ENCODE measurements at places on chromosomes 2 and 18.
A peak's percentile ranks its signal among the peaks of the same experiment; 100 is the strongest.

DNA sequence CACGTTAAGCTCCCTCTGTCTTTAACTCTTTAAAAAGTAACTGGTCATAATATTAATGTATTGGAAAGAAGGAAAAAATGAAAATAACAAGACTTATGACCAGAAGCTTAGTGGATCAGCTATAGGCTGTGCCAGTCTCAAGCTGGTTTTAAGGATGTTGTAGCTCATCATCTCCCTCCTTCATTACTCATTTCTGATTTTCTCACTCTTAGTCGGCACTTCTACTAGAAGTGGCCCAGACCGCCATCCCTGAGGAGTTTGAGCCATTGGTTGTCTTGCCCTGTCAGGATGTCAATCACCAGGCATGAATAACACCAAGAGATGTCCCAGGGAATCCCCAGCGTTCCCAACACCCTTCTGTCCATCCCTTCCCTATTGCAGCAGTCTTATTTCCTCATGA is 151.5 kb downstream of the ASXL3 start:
- DNase-seq = no peak

DNA sequence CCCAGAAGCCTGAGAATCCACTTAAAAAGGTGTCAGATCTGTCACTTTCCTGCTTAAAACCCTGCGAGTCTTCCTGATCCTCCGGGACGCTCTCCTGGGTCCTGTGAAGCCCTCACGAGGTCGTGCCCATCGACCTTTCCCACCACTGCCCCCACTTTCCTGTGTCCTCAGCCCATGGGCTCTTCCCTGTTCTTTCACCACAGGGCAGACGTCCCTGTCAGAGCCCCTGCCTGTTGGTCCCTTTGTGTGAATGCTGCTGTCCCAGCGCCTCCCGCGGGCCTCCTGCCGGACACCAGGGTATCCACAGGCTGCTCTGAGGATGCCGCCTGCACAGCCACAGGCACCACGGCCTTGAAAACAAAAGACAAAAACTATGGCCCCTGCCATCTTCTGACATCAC is 125.6 kb downstream of the TMEM18 start:
- DNase-seq = no peak

DNA sequence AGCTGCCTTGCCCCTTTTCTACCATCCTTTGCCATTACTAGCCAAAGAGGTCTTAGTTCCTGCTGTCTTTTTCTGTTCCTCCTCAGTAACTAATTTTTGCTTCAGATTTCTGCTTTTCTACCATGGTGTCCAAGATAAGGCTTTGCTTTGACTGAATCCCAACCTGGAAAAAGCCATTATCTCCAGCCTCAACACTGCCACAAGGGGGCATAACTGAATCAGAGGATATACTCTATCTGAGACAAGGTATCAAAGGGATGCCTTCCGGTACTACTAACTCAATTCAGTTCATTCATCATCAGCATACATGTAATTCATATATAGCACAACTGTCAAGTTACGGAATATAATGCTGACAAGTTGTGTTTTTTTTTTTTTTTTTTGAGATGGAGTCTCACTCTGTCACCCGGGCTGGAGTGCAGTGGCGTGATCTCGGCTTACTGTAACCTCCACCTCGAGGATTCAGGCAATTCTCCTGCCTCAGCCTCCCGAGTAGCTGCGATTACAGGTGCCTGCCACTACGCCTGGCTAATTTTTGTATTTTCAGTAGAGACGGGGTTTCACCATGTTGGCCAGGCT is 11.4 kb downstream of the OSGEPL1 start:
- no peak for DNase-seq

GRCh38 chr18:25557011-25557410 is 205.0 kb upstream of the ZNF521 start:
- no peak for DNase-seq

- no peak for DNase-seq
These were observed 598.8 kb downstream of the SUCLG1 start for GRCh38 chr2:83860320-83860719.

GRCh38 chr18:67932271-67932670 is 415.8 kb upstream of the DSEL start:
- no peak for DNase-seq

GRCh38 chr18:58638441-58638840 is 9.6 kb upstream of the ALPK2 start:
- no peak for DNase-seq

- DNase-seq = peak; percentile 57
These were observed 25.0 kb upstream of the COPS8 start for GRCh38 chr2:237060534-237061312.

DNA sequence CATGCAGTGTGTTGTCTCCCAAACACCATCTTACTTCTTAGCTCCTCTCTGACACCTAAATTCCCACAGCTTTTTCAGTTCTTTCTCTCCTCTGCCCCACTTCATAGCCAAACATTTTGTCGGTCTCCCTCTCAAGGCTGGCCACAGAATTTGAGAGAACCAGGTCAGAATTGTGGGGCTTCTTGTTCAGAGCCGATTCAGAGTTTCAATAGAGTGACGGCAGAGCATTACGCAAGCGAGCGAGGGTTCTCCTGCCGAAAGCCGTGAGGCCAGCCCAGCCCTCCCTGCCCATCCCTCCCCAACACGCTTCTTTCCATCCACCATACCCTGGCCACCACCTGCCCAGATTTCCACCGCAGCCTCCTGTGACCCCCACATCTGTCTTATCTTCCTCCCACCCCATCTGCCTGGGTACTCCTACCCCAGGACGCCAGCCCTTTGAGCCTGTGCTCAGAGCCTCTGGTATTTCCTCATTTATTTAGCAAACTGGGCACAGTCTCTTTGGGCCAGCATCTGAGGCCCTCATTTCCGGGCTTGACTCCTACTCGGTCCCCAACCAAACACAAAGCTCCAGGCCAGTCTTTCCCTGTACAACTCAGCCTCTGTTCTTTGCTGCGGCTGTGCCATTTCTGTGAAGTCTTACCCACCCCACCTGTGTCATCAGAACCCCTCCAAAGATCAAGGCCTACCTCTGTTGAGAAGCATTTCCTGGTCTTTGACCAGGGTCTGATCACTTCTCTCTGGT is 70.0 kb upstream of the MAP4K4 start:
- DNase-seq = no peak

GRCh38 chr2:190136259-190136658 is 73.7 kb upstream of the MSTN start:
- DNase-seq = no peak

DNA sequence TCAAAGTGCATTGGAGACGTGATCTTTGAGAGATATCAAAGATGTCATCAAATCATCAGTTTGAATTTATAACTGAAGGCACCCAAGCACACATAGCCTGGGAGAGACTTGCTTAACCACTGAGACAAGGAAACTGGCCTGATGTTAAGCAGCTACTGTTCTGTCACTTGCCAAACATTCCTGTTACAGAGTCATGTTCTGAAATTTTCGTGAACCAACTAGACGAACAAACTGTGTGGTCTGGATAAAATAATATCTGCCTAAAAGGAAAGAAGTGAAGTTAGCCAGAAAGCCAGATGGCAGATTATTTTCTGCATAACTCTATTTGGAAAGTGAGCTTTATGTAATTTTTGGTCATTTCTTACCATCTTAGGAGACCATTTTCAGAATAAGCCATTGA is 51.4 kb downstream of the SPATS2L start:
- DNase-seq = no peak

DNA sequence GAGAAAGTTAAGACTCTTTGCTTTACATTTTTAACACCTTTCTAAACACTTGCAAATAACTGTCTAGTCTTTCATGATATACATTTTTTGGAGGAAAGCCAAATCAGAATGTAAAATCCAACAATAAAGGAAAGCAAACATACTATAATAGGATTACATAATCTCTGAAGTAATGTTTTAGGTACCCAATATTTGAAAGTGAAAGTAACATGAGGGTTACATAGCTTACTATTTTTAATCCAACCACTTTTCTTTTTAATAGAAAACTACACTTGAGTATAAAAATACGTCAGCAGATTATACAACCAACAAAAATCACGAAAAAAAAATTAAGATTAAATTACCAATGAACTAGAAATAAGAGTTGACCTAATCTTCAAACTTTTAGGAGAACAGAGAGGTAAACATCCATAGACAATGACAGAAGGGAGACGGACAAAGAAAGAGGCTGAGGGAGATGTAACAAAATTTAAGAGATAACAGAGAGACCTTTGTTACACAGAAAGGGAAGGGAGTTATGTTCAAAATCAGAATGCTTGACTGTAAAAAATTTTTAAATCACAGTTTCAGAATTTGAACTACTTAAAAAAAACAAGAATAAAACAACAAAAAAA is 150.0 kb downstream of the IKZF2 start:
- no peak for DNase-seq

DNA sequence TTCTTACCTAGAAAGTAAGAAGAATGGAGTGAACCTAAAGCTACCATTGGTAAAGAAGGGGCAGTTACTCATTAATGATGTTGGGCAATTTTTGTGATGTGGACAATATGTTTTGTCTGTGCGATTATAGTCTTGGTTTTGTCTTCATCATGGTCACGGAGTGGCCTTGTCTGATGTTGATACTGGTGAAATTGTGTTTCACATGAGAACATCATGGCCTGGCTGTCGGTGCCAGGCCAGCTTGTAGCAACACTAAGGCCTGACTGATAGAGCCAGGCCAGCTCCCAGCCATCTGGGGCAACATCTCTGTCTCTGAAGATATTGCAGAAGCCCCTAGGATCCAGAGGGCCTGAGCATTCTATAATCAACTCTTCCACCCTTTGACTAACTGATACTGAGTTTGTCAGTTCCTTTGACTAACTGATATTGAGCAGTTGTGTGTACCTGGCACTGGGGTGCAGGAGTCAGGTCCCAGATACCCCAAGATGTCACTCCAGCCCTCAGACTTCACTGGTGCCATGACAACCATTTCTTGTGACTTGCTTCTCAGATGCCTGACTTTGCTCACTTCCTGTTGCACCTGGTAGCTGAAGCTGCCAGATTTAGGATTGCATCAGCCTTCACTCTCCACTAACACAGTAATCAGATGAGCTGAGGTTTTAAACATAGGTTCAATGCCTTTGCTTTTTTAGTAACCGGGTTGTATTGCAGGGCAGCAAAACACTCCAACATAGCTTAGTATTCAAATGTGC is 62.5 kb downstream of the RPIA start:
- no peak for DNase-seq

DNA sequence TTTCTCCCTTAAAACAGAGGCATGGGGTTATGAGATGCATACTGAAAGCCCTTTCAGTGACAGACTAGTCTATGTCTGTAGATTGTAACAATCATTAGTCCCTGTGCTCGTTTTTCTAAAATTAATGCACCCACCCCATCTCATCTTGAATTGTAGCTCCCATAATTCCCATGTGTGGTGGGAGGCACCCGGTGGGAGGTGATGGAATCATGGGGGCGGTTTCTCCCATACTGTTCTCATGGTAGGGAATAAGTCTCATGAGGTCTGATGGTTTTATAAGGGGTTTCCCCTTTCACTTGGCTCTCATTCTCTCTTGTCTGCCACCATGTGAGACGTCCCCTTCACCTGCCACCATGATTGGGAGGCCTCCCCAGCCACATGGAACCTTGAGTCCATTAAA is 100.9 kb downstream of the AP1S3 start:
- DNase-seq = no peak

DNA sequence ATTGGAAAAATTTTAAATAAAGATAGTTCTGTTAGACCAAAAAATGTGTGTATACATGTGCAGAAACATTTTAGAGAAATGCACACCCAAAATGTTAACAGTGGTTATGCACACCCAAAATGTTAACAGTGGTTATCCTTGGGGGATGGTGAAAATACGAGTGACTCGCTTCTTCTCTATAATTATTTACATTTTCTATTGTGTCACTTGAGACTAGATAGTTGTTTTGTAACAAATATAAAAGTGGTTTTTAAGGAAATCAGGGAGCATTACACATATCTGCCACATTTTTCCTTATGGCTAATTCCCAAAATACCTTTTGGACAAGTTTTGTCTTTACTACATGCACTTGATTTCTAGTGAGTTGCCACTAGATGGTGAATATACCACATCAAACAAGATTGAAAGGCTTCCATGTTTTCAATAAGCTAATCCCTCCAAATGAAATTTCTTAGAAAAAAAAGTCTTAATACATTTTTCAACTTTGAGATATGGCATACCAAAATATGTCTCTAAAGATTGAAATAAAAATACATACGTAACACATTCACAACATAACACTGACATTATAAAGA is 9.0 kb upstream of the HIBCH start:
- no peak for DNase-seq

DNA sequence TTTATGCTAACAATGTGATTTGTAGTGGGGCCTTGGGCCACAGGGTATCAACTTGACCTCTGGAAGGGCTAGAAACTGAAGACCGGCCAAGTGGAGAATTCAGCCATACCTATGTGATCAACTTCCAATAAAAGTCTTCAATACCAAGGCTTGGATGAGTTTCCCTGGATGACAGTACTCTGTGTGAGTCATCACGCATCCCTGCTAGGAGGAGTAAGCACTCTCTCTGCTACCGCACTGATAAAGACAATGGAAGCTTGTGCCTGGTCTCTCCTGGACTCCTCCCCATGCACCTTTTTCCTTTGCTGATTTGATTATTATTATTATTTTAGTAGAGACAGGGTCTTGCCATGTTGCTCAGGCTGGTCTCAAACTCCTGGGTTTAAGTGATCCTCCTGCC is 58.1 kb downstream of the SKA1 start:
- no peak for DNase-seq

GRCh38 chr2:72182547-72182946 is 34.9 kb upstream of the CYP26B1 start:
- no peak for DNase-seq

- no peak for DNase-seq
These were observed 5.4 kb upstream of the FAM124B start for GRCh38 chr2:224407241-224407701.

DNA sequence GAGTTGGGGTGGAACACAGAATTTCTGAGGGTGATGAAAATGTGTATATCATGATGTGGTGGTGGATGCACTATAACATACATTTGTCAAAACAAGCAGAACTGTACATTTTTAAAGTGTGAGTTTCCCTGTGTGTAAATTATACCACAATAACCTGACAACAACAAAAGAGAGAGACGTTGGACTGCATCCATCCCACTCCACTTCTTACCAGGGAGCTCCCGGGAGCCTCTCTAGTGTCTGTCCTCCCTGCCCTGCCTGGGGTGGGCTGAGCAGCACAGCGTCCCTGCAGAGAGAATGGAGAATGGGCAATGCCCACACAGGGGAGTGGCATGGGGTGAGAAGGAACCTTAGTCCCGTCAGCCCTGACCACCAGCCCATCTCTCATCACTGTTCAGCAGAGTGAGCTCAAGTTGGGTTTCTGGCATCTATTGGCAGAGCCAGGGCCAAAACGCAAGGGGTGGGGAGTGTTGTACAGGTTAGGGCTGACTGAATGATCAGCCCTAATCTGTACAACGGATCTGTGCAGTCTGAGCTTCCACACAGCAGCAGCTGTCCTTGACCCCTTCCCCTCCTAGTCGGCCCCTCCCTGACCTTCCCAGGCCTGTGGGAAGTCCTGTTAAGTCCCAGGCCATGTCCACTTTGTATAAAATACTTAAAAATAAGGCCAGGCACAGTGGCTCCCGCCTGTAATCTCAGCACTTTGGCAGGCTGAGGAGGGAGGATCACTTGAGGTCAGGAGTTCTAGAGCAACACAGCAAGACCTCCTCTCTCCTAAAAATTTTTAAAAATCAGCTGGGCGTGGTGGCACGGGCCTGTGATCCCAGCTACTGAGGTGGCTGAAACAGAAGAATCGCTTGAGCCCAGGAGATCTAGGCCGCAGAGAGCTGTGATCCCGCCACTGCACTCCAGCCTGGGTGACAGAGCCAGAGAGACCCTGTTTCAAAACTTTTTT is 3.3 kb upstream of the PROC start:
- no peak for DNase-seq

Measured in smooth muscle cell of the brain vasculature (primary cell).